ENCODE measurements at places on chromosomes 5 and 9. TPM values are rescaled to one million over a fixed set of nuclear protein-coding genes. Genes with fewer than 3 reads are reported as not detected.

FOXI1 gene
- not detected for total RNA-seq

MPDZ gene
- total RNA-seq: 46.9 TPM

TAF11L10 gene
- total RNA-seq: not detected

TGFBI gene
- 4.7 TPM for total RNA-seq

IFNA10 gene
- total RNA-seq: not detected

BTNL8 gene
- total RNA-seq: 0.26 TPM

FOXD4 gene
- total RNA-seq: 0.22 TPM

ERAP2 gene
- total RNA-seq: not detected

RMRP gene
- 18,417 TPM for total RNA-seq

TAF1L gene
- total RNA-seq: not detected

PCDHGA1 gene
- 0.72 TPM for total RNA-seq

CCNJL gene
- total RNA-seq: 26.9 TPM

SHROOM1 gene
- 7.0 TPM for total RNA-seq

NUTM2F gene
- not detected for total RNA-seq

- H3K4me3 ChIP-seq: no peak overlapping the region
- no peaks in the 10 kb centered on the region for H3K36me3 ChIP-seq
- H3K4me1 ChIP-seq: no peaks in the 10 kb centered on the region
- H3K27me3 ChIP-seq: no peaks in the 10 kb centered on the region
- H3K27ac ChIP-seq: no peak overlapping the region
These were observed 14.1 kb downstream of the TNFSF15 start for GRCh38 chr9:114791736-114792135.

DNA sequence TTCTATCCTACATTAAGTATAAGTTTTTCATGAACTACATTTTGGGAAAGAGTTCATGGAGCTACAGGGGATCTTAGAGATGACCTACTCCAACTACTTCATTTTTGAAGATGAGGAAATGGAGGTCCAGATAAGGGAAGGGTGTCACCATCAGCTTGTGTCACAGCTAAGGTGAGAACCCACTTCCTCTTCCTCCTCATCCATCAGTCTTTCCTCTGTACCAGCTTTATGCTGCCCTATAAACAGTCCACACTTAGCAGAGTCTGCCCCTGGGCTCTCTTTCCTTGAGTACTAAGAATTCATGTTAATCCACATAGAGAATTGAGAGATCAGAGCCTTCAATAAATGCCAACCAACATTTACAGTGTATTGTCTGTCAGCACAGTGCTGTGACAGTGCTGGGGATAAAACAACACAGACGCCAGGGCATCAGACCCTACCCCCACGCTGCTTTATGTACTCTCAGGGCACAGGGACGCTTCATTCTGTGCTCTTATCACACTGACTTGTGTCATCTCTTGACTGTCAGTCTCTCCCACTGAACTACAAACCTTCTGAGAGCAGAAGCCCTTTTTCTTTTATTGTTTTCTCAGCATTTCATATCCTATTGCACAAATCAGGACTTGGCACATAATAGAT lies 22.1 kb downstream of the ADRB2 start:
- H3K27me3 ChIP-seq: no peaks in the 10 kb centered on the region
- no peaks in the 10 kb centered on the region for H3K36me3 ChIP-seq

DNA sequence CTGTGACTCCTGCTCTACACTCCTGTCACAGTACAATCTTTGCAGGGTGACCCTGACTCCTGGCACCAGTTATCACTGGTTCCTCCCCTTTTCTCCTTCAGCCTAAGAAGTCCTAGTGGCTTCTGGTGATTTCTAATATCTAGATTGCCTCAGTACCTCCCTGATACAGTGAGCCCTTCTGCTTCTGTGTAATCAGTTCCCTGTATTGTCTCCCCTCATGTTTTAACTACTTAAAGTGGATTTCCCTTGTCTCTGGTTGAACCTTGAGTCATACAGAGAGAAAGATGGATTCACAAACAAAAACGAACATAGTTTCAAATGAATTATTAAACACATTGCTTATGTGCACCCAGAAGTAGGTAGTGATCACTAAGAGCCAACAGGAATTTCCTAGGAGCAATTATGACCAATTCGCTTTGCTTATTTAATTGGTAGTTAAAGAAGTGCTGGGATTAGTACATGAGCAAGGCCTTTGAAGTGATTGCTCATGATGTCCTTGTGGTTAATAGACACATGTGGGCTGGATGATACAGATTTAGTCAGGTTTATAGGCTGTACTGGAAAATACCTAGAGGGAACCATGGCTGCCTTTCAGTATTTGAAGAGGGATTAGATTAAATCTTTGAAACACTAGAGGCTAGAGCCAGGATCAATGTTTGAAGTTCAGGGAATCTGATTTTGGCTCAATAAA lies 145.8 kb upstream of the MEF2C start:
- peaks cover 22% of the 10 kb centered on the region for H3K36me3 ChIP-seq
- no peak overlapping the region for H3K27ac ChIP-seq
- no peaks in the 10 kb centered on the region for H3K4me1 ChIP-seq
- no peak for DNase-seq

DNA sequence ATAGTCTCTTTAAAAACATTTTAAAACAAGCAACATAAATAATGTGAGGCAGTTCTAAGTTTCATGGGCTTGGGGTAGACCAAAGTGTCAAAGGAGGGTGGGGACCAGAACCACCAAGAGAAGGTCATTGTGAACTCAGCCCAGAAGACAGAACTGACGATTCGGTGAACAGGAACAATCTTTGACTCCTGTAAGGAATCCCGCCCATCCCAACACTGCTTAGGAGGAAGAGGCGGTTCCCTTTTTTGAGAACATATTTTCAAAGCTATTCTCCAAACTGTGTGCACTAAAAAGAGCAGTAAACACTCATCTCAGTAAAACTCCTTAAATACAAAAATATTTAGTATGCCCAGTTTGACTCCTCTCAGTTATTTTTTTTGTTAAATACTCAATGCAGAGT lies 176.5 kb upstream of the TLE4 start:
- peaks cover 7% of the 10 kb centered on the region for H3K4me1 ChIP-seq
- no peak overlapping the region for H3K4me3 ChIP-seq
- no peak for DNase-seq
- H3K27me3 ChIP-seq: no peaks in the 10 kb centered on the region

DNA sequence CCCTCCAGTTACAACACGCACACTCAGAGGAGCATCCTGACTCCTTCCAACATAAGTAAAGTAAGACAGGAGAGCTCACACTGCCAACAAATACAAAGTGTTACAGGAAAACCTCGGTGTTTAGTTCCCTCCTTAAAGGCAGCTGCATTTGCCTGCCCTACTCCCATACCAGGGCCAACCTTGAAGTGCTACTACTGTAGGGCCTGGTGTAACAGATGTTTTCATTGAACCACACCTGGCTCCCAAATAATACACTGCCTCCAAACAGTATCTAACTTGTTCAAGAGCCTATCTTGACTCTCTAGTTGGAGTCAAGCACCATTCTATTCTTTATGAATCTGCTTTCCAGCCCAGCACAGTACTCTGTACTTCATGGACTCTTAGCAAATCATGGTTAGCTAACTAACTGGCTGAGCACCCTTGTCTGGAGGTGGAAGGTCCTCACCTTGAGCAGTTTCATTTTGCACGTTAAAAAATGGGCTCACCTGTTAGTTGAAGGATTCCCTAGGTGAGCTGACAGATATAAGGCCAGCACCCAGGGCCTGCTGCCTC lies 34.6 kb downstream of the TTC39B start:
- peaks cover 12% of the 10 kb centered on the region for H3K36me3 ChIP-seq
- no peak overlapping the region for H3K27ac ChIP-seq
- H3K4me3 ChIP-seq: no peak overlapping the region
- no peak for DNase-seq
- H3K27me3 ChIP-seq: no peaks in the 10 kb centered on the region
- peaks cover 5% of the 10 kb centered on the region for H3K4me1 ChIP-seq

GRCh38 chr9:4883326-4883873 lies 90.7 kb downstream of the RCL1 start:
- H3K4me3 ChIP-seq: no peak overlapping the region
- no peak overlapping the region for H3K27ac ChIP-seq
- no peaks in the 10 kb centered on the region for H3K4me1 ChIP-seq
- no peak for DNase-seq
- H3K27me3 ChIP-seq: no peaks in the 10 kb centered on the region

GRCh38 chr5:20832204-20833080 lies 844.4 kb upstream of the CDH18 start:
- no peak for DNase-seq
- no peaks in the 10 kb centered on the region for H3K36me3 ChIP-seq
- H3K4me3 ChIP-seq: no peak overlapping the region
- no peaks in the 10 kb centered on the region for H3K27me3 ChIP-seq
- no peaks in the 10 kb centered on the region for H3K4me1 ChIP-seq

DNA sequence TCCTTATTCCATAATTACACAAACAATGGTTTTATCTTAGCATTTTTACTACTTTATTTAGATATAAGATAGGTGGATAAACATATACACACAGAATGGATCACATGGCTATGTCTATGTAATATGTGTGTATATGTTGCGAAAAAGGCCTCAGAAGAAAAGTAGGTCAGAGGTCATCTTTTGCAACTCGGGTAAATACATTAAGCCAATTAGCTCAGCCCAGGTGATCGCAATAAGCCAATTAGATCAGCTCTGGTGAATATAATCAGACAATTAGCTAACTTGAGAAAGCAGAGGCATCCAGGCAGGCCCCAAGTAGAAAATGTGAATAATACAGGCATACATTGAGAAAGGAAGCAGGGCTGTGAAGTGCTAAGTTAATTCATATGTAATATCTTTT lies 24.3 kb downstream of the SLCO4C1 start:
- H3K4me1 ChIP-seq: no peaks in the 10 kb centered on the region
- H3K27ac ChIP-seq: no peak overlapping the region
- DNase-seq: no peak

GRCh38 chr5:150465927-150466326 lies 16.4 kb upstream of the RPS14 start:
- H3K27ac ChIP-seq: no peak overlapping the region
- no peak overlapping the region for H3K4me3 ChIP-seq
- DNase-seq: no peak
- H3K4me1 ChIP-seq: no peaks in the 10 kb centered on the region
- H3K36me3 ChIP-seq: no peaks in the 10 kb centered on the region
- no peaks in the 10 kb centered on the region for H3K27me3 ChIP-seq

- H3K4me3 ChIP-seq: peak overlapping the region; percentile 79
- no peaks in the 10 kb centered on the region for H3K36me3 ChIP-seq
- H3K27me3 ChIP-seq: peaks cover 12% of the 10 kb centered on the region
These were observed 138.1 kb downstream of the C9orf50 start for GRCh38 chr9:129482521-129483414.

DNA sequence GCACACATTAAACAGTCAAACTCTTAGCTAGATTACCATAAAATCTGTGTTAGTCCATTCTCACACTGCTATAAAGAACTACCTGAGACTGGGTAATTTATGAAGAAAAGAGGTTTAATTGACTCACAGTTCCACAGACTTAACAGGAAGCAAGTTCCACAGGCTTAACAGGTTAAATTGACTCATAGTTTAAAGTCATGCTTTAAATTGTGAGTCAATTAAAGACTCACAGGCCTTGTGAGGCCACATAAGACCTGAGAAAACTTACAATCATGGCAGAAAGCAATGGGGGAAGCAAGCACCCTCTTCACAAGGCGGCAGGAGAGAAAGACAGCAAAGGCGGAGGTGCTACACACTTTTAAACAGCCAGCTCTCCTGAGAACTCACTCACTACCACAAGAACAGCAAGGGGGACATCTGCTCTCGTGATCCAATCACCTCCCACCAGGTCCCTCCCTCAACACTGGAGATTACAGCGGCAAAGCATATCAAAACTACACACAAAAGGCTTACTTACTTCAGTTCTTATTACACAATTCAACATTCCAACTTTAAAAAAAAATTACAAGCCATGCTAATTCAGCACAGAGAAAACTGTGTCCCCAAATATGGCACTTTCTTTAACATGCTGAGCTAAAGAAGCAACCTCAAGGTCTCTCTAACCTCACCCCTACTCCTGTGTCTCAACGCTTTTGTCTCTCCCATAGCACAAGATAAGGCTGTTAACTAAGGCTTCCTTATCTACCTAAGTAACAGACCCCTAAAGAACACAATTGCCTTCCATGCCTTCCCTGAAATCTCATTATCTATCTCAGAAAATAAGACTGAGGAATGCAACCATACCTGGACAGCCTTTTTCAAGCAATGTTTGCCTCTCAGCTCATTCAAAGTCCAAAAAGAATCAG lies 805.1 kb downstream of the NR2F1-AS1 start:
- no peaks in the 10 kb centered on the region for H3K27me3 ChIP-seq
- H3K27ac ChIP-seq: no peak overlapping the region
- no peaks in the 10 kb centered on the region for H3K4me1 ChIP-seq
- H3K4me3 ChIP-seq: no peak overlapping the region

DNA sequence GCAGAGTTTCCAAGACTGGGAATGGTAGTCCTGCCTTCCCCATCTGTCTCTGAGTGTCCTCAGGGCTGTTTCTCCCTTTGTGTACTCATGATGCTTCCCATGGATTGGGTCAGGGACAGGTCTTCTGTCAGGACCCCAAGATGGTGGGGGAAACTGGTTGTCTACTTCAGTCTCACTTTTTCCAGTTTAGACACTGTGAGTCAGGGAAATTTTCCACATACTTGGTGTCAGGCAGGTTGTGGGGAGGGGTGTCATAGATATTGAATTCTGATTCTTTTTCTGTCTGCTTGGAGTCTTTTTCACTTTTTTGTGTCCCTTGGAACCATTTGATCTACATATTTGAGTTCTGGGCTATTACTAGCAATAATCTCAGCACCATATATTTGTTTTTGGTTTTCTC lies 10.3 kb downstream of the POLK start:
- peaks cover 23% of the 10 kb centered on the region for H3K36me3 ChIP-seq
- no peak overlapping the region for H3K4me3 ChIP-seq
- no peak for DNase-seq
- H3K27ac ChIP-seq: no peak overlapping the region

GRCh38 chr5:138408023-138408422 lies 30.8 kb upstream of the REEP2 start:
- no peaks in the 10 kb centered on the region for H3K27me3 ChIP-seq
- no peaks in the 10 kb centered on the region for H3K4me1 ChIP-seq
- DNase-seq: no peak
- H3K27ac ChIP-seq: no peak overlapping the region
- H3K4me3 ChIP-seq: no peak overlapping the region

DNA sequence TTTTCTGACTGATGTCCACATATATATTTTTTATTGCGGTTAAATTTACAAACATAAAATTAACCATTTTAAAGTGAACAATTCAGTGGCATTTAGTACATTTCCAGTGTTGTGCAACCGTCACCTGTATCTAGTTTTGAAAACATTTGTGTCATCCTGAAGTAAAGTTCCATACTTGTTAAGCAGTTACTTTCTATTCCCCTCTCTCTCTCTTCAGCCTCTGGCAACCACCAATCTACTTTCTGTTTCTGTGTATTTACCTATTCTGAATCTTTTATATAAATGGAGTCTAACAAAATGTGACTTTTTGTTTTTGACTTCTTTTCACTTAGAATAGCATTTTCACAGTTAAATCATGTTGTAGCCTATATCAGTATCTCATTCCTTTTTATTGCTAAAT lies 480.1 kb upstream of the SMARCA2 start:
- H3K36me3 ChIP-seq: peaks cover 9% of the 10 kb centered on the region
- no peak for DNase-seq
- H3K4me3 ChIP-seq: no peak overlapping the region

- H3K4me3 ChIP-seq: no peak overlapping the region
- no peaks in the 10 kb centered on the region for H3K4me1 ChIP-seq
- no peaks in the 10 kb centered on the region for H3K36me3 ChIP-seq
- no peaks in the 10 kb centered on the region for H3K27me3 ChIP-seq
These were observed 83.7 kb downstream of the C5orf15 start for GRCh38 chr5:133884569-133885311.

All from H9 (cell line).